Stimulated activated CD4-positive, alpha-beta T cell treated with anti-CD3 and anti-CD28 coated beads, Interleukin-1b, Interleukin-23, amount 100 ng/mL, for 1 hour (primary cell): ENCODE measurements at places on chromosomes 5 and 9.

- DNase-seq: no peak
Measured at GRCh38 chr9:68877219-68877618, 136.7 kb downstream of the PRKACG start.

DNA sequence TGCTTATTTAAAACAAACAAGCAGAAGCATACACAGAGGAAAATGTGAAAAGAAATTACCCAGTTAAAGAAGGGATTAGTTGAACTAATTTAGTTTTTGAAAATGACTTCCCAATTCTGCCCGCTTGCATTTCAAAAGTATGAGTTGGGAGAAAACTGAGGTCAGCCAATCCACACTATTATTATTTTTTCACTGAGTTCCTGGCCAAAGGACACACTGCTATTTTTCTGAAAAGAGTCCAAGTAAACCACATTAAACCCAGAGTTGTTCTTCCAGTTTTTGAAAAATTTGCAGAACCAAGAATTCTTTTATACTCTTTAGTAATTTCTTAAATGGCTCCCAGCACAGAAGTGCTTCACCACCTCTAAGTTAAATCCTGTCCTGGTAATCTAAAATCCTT lies 7.5 kb downstream of the SMU1 start:
- no peak for DNase-seq

DNA sequence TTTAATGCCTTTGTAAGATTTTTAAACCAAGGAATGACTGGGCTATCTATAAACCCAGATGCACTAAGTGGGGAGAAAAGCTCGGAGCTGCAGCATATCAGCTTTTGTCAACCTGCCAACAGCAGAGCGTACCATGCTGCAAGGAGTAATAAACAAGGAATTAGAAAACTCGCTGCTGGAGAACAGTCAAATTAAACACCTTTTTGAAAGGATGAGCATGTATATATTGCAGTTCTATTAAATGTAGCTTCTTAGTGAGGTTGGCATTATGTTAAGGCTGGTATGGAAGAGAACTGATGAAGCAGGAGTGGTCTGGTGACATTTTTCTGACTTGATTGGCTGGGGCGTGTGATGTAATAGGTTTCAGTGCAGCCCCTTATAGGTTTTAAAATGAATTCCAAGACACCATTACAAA lies 74.7 kb downstream of the PIK3R1 start:
- DNase-seq: no peak

DNA sequence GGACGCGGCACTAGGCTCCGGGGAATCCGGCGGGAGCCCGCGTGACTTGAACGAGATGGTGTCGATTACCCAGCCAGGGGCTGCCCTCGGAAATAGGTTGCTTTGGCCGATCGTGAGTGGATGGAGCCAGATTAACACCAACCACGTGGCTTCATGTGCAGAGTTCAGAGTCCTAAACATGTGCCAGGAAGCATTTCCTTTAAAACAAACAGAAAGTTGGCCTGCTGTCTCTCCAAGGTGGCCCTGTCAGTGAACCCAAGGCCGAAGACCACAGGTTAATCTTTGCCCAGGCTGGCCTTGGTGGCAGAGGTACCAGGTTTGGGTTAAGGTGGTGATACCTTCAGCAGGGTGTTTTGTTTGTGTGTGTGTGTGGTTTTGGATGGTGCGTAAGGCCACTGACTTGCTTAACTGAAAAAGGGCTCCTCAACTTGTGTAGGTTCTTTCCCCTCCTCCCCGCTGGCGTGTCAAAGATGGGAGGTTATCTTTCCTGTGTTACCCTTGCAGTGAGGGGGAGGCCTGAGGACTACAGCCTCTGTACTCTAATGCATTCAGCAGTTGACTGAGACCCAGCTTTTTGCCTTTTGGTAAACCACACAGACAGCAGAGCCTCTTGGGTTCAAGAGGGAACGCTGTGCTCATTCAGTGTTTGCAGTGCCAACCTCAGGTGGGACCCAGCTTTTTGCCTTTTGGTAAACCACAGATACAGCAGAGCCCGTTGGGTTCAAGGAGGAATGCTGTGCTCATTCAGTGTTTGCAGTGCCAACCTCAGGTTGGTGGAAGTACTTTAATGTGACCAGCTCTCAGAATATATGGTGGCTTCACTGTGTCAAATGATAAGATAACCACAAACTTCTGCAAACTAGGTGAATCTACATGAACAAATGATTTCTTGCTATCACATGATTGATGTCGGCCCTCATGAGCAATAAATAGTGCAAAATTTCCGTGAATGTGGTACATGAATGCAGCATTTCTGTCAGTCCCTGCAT lies 1.4 kb downstream of the IQGAP2 start:
- peak; percentile 34 for DNase-seq

DNA sequence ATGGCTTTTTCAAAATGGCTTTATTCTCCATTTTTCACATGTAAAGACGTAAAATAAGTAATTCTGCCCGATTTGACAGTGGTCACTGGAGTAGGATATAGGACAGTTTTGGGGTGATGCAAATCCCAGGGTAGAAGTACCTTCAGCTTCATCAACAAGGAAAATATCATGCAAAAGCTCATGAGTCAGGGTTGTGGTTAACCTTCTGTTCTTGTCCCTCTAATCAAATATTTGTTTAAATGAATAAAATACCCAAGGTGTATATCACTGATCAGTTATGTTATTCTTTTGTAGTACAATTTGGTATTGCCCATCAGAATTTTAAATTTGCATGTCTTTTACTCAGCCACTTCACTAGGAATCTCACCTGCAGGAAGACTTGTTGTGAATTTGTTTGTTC lies 40.0 kb downstream of the FBXL7 start:
- no peak for DNase-seq

DNA sequence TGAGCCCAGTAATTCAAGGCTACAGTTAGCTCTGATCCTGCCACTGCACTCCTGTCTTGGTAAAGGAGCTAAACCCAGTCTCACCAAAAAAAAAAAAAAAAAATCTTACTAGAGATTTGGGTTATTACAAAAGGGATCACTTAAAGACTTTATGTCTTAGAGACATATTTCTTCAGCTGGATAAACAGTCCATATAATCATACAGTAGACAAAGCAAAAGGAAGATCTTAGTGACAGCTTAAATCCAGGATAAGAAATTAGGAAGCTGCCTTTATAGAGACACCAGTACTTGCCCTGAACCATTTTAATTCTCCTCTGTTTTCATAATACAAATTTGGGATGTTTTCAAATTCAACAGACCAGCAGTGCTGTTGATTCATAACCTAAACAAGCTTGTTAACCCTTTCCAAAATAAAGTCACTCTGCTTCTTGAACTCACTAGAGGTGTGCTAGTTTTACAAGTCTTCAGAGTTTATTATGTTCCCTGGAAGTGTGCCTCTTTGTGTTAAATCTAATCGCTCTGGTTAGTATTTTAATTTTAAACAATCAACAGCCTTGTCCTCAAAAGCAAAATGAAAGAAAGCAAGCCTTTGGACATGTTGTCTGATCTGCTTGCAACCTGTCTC lies 255.5 kb downstream of the ARRDC3 start:
- DNase-seq: no peak

DNA sequence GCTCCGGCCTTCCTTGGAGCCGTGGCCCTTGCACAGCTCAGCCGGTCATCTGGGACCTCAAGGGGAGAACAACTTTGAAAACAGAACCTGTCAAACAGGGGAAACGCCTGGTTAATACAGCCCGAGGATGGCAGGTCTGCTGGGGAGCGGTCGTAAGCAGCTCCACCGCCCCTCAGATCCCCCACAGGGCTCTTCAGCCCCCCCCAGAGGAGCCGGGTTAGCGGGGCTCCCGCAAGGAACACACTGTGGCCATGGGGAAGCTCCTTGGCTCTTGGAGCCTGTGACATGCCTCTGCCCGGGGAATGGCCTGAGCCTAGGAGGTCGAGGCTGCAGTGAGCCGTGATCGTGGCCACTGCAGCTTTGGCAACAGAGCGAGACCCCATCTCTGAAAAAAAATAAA lies 6.8 kb downstream of the TMEM250 start:
- no peak for DNase-seq
